ENCODE measurements at places on chromosomes 6 and 20. TPM values are rescaled to one million over a fixed set of nuclear protein-coding genes. Genes with fewer than 3 reads are reported as not detected.

Gene UNC5CL
- total RNA-seq, result 0.36 TPM

Gene CPXM1
- not detected for total RNA-seq

Gene DYNLT1
- 137 TPM for total RNA-seq

Gene SLC22A3
- total RNA-seq, result not detected

Gene SIRPA
- 2.4 TPM for total RNA-seq

Gene DOK5
- total RNA-seq, result 0.18 TPM

Gene EYA4
- not detected for total RNA-seq

Gene METTL24
- total RNA-seq, result not detected

Gene DAAM2
- not detected for total RNA-seq

Gene TRIM31
- total RNA-seq, result not detected

Gene SMOC2
- 0.13 TPM for total RNA-seq

Gene CD24
- total RNA-seq, result 57.4 TPM

Gene ZBTB46
- total RNA-seq, result 15.2 TPM

Gene CTCFL
- total RNA-seq, result 0.05 TPM

Gene SPATS1
- total RNA-seq, result not detected

Gene KCNK5
- 0.77 TPM for total RNA-seq

DNA sequence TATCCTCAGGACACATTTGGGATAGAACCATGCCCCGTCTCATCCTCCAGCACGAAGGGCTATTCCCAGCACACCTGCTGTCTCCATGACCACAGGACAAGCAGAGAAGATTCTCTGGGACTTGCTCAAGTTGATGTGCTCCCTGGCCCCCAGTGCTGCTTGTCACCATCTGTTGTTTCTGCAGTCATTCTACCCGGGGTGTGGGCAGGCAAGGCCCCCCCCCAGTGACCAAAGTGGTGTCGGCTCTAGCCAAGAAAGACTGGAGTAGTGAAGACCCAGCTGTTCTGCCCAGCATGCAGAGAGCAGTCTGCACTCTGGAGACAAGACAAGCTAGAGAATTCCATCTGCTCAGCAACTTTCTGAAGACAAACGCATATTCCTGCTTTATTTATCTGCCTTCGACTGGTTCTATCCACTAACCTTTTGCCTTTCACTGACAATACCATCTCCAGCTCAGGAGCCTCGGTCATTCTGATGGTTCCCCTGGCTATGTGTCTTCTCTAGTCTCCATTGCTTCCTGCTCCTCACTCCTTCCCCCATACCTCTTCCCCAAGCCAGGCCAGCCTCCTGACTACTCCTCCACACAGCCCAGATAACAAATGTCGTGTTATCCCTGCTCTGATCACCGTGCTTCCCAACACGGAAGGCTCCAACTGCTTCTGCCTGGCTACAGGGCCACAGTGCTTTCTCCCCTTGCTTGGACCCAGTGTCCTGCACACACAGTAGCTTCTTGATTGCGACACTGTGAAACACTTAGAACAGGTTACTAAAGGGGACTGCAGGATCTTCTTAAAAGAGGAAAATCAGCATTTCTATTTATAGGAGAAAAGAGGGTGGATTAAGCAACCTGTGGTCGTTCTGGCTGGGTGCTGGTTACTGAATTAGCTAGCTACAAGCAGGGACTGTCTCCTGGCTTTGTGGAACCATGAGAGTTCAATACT, 86.7 kb upstream of the EMILIN3 start:
- DNase-seq, result no peak

DNA sequence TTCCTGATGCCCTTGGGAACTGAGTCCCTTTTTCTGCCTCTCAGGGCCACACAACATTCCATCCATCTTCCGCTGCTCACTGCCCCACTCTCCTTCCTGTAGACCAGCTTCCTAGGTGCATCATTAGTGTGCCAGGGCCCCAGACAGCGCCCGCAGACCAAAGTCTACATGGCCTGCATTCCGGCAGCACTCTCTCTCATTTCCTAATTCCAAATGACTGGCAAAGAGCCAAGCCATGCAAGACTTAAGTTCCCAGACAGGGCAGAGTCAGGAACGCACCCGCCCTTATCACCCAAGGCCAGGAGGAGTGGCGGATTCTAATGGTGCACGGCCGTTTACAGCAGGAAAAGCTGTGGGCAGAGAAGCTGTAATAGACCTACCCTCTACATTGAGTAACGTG, 159.8 kb upstream of the ARID1B start:
- no peak for DNase-seq

DNA sequence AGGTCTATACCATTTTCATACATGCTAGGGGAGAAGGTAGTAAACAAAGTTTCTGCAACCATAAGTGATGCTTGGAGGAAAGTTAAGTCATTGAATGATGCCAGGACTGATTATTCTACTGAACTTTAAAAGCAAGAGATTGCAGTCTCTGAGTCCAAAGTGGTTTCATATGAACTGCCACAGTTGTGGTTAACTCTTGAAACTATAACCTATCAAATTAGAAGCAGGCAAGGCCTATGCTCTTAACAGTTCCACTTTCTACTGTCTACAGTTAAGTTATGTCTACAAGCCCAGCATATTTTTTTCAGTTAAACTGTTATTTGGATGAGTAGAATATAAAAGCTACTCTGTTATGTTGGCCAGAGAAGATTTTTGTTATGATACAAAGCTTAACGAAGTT, 326.5 kb upstream of the RUNX2 start:
- DNase-seq, result no peak

- DNase-seq, result no peak
These were observed 2.4 kb upstream of the TBCC start for GRCh38 chr6:42748203-42748898.

- no peak for DNase-seq
These were observed 328.6 kb upstream of the PLCB4 start for GRCh38 chr20:8740265-8740664.

- DNase-seq, result no peak
These were observed 3.5 kb downstream of the GNMT start for GRCh38 chr6:42963855-42964605.

GRCh38 chr6:136108361-136108945, 141.7 kb downstream of the MTFR2 start:
- no peak for DNase-seq

GRCh38 chr6:112214739-112215269, 39.6 kb downstream of the LAMA4 start:
- DNase-seq, result no peak

GRCh38 chr6:105851606-105852005, 234.5 kb upstream of the PRDM1 start:
- no peak for DNase-seq

DNA sequence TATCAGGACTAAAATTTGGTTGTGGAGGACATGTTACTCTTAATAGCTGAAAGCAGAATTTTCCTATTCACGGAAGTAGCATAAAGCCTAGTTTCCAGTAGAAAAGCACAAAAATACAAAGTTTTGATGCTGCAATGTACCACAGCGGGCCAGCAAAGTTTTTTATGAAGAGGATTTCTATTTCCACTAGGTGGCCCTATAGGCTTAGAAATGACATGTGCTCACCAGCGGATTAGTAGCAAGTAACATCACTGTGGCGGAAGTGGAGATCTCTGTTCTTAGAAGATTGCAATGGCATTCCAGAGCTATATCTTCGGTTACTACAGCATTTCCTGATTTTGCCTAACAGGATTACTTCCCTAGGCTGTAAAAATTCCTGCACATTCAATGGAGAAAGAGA, 1219.0 kb upstream of the EYS start:
- peak; percentile 24 for DNase-seq

- DNase-seq, result no peak
These were observed 522.2 kb upstream of the JAG1 start for GRCh38 chr20:11195899-11196558.

- no peak for DNase-seq
These were observed 179.8 kb downstream of the CLIC5 start for GRCh38 chr6:45835721-45836437.

- DNase-seq, result no peak
These were observed 74.3 kb downstream of the ANKRD60 start for GRCh38 chr20:58154113-58154512.

DNA sequence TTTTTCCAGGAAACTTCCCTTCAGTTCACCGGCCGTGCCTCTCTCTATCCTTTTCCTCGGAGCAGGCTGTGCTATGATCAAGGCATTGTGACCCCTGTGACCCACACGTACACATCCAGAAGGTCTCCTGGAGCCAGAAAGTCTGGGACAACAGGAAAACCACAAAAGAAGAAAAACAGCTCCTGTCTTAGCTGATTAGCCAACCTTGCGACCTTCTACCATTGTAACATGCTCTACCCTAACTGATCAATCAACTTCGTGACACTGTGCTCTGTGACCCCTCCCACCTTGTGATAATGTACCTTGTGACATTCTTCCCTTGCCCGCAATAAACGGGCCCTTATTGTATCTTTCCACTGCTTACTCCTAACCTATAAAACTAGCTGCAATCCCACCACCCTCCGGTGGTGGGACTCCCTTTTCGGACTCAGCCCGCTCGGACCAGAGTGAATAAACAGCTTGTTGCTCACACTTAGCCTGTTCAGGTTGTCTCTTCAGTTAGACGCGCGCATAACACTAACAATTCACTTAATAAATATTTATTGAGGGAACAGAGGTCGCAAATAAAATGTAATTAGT, 24.2 kb downstream of the ZNF311 start:
- DNase-seq, result no peak

GRCh38 chr20:12293900-12294299, 376.2 kb downstream of the BTBD3 start:
- no peak for DNase-seq

GRCh38 chr20:1389703-1390580, 2.9 kb downstream of the FKBP1A start:
- no peak for DNase-seq

- DNase-seq, result no peak
These were observed 10.8 kb downstream of the GCNT2 start for GRCh38 chr6:10531942-10532341.

GRCh38 chr6:89596484-89596883, 42.1 kb downstream of the LYRM2 start:
- no peak for DNase-seq

- no peak for DNase-seq
These were observed 190.8 kb upstream of the NOX3 start for GRCh38 chr6:155646443-155646842.

DNA sequence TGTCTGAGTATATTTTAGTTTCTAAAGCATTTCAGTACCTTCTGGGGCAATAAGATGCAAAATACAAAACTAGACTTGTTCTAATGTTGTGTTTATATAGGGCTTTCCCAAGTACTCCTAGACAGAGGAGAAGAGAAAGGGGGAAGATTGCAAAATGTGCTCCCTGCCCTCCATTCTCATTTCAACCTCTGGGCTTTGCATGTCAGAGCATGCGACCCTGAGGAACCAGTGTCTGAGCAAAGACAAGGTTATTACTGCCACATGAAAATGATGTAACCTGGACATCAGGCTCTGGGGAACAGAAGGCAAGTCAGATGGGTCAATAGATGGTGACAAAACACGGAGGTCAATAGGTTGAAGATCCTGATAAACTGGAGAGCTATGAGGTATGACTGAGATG, 253.5 kb upstream of the TCF21 start:
- no peak for DNase-seq

- no peak for DNase-seq
These were observed 128.0 kb downstream of the PHACTR1 start for GRCh38 chr6:12844284-12845223.

GRCh38 chr6:15747354-15747883, 84.6 kb upstream of the DTNBP1 start:
- no peak for DNase-seq

- peak; percentile 12 for DNase-seq
These were observed 211.5 kb upstream of the FOXA2 start for GRCh38 chr20:22795871-22796270.

DNA sequence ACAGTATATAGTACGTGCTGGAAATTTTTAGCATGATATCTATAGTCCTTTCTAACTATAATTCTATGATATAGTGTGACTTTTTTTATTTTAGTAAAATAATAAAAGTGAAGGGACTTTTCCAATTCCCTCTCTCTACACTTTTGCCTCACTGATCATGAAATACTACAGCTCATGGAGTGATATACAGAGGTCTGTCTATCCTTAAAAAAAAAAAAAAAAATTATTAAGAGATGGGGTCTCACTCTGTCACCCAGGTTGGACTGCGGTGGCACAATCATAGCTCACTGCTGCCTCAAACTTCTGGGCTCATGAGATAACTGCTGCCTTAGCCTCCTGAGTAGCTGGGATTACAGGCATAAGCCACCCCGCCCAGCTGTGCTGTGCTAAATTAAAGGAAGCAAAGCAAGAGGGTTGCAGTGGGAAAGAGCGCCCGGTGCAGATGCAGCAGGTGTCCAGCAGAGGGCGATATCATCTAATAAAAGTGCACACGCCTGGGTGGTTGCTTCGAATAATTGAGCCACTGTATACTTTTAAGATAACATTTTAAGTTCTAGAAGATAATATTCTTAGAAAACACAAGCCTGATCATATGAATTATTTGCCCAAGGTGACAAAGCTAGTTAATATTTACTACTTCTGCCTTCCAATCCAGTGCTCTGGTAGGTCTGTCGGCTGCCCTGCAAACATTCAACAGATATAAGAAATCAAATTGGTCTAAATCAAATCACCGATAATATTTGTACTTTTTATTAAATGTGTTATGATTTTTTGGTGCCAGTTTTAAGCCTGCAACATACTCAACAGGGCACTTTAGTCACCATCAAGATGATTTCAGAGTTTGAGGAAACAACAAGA, 94.9 kb upstream of the NT5E start:
- DNase-seq, result peak; percentile 75

DNA sequence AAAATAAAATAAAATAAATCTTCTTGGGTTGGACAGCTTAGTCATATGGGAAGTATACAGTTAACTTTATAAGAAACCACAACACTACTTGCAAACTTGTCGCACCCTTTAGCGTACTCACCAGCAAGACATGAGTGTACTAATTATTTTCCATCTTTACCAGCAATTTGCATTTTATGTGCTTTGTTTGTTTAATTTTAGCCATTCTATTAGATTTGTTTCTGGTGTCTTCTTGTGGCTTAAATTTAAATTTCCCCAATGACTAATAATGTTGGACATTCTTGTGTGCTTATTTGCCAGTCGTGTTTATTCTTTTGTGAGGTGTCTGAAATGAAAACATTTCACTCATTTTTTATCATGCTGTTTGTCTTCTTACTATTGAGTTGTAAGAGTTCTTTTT, 1172.2 kb upstream of the CITED2 start:
- no peak for DNase-seq

- no peak for DNase-seq
These were observed 21.1 kb downstream of the GCNT2 start for GRCh38 chr6:10542213-10542612.

GRCh38 chr6:6707143-6707542, 118.6 kb downstream of the LY86 start:
- DNase-seq, result no peak

- no peak for DNase-seq
These were observed 84.3 kb downstream of the PFDN4 start for GRCh38 chr20:54292185-54292584.

GRCh38 chr20:47125758-47126591, 230.5 kb downstream of the ZMYND8 start:
- DNase-seq, result no peak

- DNase-seq, result no peak
These were observed 237.5 kb upstream of the ECI2 start for GRCh38 chr6:4372866-4373265.

DNA sequence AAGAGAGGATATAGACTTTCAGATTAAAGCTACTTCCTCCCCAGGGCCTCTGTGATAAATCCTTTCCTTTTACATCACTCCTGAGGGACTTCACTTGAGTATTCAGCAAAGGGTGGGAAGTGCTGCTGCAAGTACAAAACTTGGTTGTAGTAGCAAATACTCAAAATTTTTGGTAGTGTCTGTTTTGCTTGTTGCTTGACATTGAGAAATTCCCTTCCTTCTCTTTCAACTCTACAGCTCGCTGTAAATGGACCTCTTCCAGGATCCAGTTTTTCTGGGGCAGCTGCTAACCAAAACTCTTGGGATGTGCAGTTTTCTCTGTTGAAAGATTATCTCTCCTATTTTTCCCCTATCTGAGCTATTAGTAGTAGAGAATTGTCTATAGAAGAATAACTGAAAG, 472.0 kb downstream of the CD109 start:
- no peak for DNase-seq
